NCI-H1092 treated with DMSO at 0.1 percent for 48 hours (cell line): ENCODE measurements at places on chromosomes 7 and 10.
A peak's percentile ranks its signal among the peaks of the same experiment; 100 is the strongest.

DNA sequence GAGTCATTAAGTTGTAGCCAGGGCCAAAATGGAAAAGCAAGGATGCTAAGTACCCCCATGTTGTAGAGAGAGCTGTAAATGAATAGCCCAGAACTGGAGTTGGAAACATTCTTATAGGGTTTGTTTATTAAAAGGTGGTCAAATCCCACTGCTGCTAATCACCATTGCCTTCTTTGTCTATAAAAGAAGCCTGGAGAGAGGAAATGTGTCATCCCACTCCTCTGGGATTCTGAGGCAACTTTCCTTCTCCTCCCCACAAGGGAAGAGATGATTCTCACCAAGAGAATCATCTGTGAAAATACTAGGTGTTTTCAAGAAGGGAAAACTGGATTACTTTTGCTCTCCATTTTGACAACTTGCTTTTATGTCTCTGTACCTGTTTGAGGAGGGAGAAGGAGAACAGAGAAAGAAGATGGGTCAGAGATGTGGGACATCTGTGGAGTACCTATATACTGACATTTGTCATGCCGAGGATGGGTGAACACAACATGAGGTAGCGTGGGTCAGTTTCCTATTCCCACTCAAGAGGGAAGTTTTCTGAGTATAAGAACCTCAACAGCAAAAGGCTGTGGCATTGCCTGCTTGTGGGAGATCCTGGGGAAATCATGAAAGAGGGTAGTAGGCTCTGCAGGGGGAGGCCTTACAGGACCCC lies 262.2 kb downstream of the KIF20B start:
- no peak for DNase-seq

DNA sequence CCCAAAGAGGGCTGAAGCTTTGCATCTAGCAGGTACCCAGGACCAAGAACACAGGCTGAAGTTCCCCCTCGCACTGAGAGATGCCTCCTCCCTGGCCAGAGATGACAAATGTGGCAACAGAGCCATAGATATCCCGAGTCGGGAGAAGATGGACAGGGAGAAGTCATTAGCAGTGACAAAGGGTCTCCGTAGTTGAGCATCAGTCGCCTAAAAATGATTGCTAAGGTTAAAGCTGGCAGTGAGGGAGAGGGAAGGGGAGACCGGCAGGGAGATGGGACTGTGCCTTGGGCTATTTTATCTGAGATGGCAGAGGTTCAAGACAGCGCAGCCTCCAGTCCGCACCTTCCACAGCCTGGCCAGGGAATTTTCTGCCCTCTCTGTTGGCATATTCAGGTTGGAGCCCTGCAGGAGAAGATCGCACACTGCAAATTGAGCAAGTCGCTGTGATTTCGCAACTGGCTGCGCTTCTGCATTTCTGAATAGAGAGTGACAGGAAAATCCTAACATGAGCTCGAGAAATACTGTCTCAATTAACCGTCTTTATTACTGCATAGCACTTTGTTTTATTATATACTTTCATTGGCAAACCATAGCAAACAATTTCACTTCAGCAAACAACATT lies 238.9 kb upstream of the GPR26 start:
- no peak for DNase-seq

GRCh38 chr10:11177381-11177780 lies 159.7 kb downstream of the CELF2 start:
- no peak for DNase-seq

DNA sequence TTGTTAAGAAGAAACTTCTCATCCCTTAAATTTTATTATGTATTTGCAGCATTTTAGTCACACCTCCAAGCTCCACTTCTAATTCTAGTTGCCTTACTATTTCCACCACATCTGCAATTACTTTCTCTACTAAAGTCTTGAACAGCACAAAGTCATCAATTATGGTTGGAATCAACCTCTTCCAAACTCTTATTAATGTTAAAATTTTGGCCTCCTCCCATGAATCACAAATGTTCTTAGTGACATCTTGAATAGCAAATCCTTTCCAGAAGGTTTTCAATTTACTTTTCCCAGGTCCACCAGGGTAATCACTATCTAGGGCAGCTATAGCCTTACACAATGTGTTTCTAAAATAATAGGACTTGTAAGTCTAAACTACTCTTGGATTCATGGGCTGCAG lies 126.3 kb upstream of the POM121L12 start:
- no peak for DNase-seq

DNA sequence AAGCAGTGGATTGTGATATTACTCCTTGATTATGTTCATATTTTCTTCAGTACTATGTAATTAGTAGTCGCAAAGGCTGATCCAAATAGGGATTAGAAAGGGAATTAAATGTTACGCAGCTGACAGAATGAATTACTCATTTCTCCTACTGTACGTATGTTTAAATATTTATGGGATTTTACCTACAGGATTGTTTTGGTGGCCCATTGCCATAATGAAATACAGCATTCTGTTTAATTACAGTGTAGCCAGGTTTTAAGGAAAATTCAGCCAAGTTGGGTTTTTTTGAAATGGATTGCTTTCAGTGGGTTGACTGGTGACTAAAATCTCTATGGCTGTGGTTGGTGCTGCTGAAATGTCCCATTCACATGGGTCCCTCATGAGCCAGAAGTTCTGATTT lies 197.7 kb upstream of the GRB10 start:
- DNase-seq: no peak

DNA sequence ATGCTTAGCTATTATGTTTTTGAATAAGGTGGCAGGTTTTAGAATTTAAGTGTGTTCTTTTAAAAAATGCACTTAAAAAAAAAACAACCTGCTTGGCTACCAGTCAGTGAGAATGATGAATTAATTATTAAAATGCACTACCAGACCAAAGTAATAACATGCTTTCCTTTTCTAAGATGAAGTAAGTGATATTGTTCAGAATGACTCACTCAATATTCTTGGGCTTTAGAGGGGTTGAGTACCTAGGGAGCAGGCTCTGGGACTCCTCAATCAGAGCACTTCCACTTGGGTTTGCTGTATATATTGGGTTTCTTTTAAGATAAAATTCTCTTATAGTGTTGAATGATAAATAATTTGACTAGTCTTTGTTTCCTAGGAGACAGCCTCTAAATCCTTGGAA lies 8.6 kb downstream of the STAM start:
- DNase-seq: no peak

DNA sequence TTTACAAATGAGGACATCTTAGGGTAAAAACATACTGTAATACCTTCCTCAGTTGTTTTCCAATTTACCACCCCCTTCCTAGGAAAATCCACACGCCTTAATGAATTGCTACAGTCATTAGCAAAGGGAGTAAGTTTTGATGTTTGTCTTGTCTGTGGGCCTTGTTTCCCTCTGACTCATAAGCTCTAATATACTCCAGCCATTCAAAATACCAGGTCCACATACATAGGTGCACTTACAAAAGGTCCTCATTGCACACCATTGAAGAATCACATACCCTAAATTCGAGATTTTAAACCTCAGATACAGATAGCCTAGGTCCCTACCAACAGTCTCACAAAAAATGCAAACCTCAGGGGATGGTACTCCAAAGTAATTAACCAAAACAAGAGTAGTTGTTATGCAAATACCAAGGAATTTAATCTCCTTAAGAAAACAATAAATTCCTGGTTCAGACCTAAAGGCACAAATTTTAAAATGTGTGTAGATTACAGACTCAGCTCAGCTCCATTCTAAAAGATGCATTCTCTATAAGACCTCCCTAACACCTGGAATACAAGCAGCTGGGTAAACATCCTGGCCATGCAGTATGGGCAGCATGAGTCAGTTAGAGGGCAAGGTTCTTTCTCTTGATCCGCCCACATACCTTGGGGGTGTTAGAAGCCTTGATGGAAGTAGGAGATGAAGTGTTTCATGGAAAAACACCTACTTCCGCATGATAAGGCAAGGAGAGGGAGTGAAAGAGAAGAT lies 3.0 kb upstream of the LIPK start:
- peak; percentile 9 for DNase-seq

DNA sequence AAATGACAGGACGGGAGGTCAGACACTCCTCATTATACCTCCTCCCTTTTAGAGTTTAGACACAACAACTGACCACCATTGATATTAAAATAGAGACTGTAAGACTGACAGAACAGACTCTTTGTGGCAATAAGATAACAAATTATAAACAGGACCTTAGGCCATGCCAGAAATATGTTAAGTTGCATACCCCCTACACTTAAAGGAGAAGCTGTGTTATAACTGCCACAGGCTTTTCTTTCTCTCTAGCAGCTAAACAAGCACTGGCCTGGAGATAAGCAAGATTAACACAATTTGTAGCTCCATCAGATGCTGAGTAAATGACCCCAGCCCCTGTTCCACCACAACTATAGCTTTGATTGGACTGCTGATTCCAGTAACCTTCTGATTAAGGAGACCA lies 10.5 kb upstream of the UNC5B start:
- no peak for DNase-seq

DNA sequence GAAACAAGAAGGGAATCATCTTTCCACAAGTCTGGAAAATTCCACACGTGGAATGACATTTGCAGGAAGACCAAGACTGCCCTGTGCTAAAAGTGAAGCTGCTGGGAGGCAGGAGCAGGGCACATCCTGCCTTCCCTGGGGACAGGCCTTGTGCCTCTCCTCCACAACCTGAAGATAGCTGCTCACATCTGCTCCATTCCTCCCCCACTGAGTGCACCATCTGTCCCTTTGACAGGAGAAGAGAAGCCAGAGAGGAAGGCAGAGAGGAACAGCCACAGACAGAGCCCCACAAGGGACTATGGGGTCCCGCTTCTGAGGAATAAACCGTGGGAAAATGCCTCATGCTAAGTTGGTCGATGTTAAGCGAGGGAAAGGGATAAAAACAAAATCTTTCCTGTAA lies 15.9 kb upstream of the FAM171A1 start:
- DNase-seq: no peak

DNA sequence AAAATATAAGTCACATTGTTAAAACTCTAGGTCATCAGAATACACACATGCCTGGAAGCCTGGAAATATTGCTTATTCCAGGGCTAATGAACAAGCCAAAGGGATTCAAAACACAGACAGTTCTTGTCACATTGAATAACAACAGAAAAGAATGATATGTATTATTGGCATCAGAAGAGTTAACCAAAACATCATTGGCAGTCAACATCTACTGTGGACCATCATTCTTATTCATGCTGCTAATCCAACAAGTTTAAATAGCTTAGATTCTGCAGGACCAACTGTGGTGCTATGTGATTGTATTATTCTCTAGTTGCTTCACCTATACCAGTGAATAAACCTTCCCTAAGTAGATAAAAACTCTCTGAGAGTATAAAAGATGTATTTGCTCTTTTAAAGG lies 198.3 kb downstream of the NEBL start:
- no peak for DNase-seq
